ENCODE measurements at places on chromosomes 11 and 22. TPM values are rescaled to one million over a fixed set of nuclear protein-coding genes. Genes with fewer than 3 reads are reported as not detected.

DNA sequence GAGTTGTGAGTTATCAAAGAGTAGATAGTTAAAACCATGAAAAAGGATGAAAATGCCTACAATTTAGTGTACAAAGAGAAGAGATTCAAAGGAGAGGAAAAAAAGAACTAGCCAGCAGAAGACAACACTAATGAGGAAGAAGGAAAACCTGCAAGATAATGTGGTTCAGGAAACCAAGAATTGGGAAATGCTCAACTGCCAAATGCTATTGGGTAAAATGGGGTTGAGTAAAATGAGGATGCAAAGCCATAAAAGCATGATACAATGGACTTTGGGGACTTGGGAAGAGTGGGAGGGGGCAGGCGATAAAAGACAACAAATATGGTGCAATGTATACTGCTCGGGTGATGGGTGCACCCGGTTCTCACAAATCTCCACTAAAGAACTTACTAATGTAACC is 7.6 kb upstream of the OR52K2 start:
- DNase-seq, result no peak

- DNase-seq, result no peak
Observed at GRCh38 chr11:119694334-119694733, 34.7 kb downstream of the NECTIN1 start.

DNA sequence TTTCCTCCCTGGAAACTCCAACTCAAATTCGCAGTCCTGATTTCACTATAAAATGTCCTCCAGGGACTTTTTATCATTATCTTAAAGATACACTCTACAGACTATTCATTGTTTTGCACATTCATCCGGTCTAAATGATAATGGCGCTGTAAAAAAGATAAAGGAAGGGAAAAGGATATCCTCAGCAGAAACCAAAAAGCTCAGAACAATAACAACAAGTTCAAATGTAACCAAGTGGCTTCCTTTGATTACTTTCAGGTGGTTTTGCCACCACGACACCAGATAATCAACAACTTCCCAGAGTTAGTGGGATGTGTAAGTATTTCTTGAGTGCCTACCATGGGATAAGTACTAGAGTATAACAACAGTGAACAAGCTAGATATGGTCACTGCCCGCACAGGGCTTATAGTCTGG is 26.3 kb downstream of the PRCP start:
- no peak for DNase-seq

DNA sequence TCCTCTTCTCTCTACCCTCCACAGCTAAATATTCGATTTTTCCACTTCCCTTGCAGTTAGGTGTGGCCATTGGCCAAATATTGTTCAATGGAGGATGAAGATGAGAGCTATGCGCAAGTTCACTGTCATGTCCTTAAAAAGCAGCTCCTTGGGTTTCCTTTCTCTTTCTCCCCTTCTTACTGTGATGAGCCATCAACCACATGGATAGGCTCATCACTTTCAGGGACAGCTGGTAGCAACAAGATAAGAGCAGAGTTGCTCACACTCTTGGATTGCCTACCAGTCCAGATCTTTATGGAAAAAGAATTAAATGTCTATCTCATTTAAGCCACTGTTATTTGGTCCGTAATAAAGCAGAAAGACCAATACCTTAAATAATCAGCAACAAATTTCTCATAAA is 377.0 kb downstream of the DDX10 start:
- DNase-seq, result no peak

Gene SLC17A6
- not detected for total RNA-seq

Gene CLDN5
- total RNA-seq, result not detected

DNA sequence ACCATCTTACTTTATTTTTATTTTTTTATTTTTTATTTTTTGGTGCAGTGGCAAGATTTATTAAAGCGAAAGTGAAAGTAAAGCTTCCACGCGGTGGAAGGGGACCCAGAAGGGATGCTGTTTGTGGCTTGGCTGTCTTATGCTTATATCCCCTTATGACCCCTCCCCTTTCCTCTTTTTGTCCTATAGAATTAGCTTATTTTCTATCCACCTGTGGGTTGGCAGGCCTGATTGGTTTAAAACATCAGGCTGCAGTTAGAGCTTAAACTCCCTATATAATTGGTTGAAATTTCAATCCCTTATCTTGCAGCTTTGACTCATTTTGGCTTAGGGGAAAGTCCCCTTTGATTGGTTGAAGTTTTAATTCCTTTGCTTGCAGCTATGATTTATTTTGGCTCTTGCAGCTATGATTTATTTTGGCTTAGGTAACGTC is 50.5 kb downstream of the NNMT start:
- DNase-seq, result no peak

Gene DMC1
- total RNA-seq, result 3.3 TPM

Gene APIP
- 27.5 TPM for total RNA-seq
